ENCODE measurements at places on chromosomes 7 and 10. TPM values are rescaled to one million over a fixed set of nuclear protein-coding genes. Genes with fewer than 3 reads are reported as not detected.

The BMPER gene
- total RNA-seq, result 0.44 TPM

The BMS1 gene
- 14.2 TPM for total RNA-seq

GRCh38 chr10:4848356-4849041, 22.5 kb downstream of the AKR1E2 start:
- DNase-seq, result no peak

- DNase-seq, result no peak
Observed at GRCh38 chr7:42750172-42750571, 161.7 kb downstream of the C7orf25 start.

DNA sequence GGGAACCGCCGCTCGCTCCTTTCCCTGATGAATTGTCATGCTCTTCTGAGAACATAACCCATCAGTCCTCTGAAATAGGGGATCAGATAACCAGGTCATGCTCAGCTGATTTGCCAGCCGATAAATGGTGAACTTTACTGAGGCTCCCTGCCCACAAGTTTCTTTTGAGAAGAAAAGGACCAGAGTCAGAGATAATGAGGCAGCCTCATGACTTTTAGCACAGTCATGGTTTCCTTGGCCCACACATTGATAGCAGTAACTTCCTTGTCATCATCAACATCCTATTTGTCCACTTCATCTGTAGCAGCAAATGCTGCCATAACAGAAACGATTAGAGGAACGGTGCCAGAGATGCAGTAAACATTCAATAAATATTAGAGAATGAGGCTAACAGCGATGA, 509.0 kb downstream of the GATA3 start:
- no peak for DNase-seq

Measured in lung microvascular endothelial cell (primary cell).